ENCODE measurements at places on chromosomes 11 and 22.

GRCh38 chr11:3086114-3086513, 28.9 kb upstream of the CARS1 start:
- DNase-seq: no peak

DNA sequence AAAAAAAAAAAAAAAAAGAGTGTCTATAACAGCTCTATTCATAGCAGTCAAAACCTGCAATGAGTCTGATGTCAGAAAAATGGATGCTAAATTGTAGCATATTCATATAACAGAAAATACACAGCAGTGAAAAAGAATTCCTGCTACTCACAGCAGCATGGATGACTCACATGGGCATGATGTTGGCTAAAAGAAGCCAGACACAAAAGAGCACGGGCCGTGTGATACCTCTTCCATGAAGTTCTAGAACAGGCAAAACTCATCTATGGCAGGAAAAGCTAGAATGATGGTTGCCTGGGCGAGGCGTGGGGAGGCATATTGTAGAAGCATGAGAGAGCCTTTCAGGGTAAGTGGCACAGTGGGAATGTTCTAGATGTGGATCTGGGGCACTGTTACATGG, 18.9 kb downstream of the PLAAT3 start:
- no peak for DNase-seq

GRCh38 chr11:115065830-115066664, 387.7 kb downstream of the NXPE2 start:
- no peak for DNase-seq

DNA sequence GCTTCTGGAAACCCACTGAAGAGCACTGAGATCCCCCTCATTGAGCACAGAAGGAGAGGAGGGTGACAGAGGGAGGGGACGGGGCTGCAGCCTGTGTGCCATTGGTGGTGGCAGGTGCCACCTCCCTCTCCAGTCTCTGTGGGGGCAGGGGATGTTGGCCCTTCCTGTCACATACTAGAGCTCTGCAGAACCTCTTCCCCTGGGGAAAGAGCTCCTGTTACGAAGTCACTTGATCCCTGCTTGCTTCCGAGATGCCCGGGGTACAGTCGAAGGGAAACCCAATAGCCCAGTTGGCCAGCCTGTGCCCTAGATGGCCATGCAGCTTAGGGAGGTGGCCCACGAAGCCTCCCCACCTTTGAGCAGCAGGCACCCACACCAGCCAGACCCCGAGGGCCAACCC, 29.4 kb downstream of the DAGLA start:
- DNase-seq: no peak

DNA sequence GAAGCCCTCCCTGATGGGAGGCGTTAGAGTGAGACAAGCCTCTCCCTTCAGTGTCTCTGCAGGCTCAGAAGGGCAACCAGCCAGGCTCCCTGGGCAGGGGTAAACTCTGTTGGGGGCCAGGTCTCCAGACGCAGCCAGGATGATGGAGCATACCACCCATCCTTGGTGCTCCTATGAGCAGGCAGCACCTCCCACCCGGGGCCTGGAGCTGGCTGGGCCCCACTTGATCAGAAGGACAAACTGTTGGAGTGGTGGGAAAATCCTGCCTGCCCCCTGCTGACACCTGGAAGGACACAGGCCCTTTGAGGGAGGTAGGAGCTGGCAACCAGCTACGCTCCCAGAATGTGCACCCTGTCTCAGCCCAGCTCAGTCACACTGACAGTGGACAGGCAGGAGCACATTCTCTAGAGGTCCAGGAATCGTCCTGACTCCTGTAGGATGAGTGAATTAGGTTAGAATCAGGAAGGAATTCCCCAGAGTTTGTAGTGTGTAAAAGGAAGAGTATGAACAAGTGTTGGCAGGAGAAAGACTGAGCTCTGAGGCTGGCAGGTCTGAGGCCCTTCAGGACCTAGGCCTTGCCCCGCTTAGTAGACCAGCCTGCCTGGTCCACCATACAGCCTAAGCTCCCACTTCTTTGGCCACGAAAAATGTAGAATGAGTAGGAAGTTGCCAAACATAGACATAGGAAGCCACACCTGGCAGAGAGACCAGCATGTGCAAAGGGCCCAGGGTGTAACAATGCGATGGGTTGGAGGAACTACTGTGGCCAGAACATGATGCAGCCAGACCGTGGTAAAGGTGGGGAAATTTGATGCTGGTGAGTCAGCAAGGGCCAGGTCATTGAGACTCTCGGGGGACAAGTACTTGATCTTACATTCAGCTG, 19.1 kb downstream of the ARHGEF17 start:
- DNase-seq: no peak

DNA sequence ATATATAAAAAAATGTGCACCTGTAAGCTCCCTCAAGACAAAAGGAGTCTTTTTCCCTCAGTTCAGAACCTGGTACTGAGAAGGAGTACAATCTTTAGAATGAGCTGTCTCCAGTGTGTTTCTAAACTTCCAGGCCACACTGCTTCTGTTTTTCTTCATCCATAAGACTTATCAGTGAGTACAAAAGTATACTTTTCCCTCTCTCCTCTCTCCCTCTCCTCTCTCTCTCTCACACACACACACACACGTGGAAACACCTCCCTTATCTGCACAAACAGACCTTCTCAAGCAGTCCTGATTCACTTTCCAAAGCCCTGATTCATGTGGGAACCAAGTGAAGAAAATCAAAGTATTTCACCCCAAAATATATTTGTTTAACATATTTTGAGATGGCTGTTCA, 220.7 kb upstream of the UBASH3B start:
- DNase-seq: no peak

- no peak for DNase-seq
Observed at GRCh38 chr11:94974178-94974577, 669 bp downstream of the KDM4D start.

- DNase-seq: no peak
Observed at GRCh38 chr22:36773935-36774334, 2.0 kb downstream of the IFT27 start.

- no peak for DNase-seq
Observed at GRCh38 chr11:45225961-45226871, 59.9 kb downstream of the SYT13 start.

GRCh38 chr11:128061281-128061871, 526.0 kb downstream of the ETS1 start:
- no peak for DNase-seq

DNA sequence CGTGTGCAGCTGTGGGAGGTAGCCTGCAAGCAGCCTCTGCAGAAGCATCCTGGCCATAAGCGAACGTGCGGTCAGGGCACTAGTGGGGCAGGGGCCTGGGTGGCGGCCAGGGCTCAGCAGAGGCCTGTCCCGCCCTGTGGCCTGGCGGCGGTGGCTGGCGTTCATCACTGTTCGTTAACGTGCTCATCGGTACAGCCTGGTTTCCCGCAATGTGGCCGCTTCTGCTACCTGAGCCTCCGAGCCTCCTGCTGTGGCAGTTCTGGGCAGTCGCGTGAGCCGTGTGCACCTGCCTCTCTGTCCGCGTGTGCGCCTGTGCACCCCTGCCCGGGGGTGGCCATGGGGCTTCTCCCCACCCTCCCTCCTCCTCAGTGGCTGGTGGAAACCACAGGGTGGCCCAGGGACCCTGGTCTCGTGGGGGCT, 117.9 kb downstream of the KCNQ1OT1 start:
- DNase-seq: no peak

- DNase-seq: no peak
Observed at GRCh38 chr11:121032546-121032945, 8.6 kb downstream of the TBCEL start.

DNA sequence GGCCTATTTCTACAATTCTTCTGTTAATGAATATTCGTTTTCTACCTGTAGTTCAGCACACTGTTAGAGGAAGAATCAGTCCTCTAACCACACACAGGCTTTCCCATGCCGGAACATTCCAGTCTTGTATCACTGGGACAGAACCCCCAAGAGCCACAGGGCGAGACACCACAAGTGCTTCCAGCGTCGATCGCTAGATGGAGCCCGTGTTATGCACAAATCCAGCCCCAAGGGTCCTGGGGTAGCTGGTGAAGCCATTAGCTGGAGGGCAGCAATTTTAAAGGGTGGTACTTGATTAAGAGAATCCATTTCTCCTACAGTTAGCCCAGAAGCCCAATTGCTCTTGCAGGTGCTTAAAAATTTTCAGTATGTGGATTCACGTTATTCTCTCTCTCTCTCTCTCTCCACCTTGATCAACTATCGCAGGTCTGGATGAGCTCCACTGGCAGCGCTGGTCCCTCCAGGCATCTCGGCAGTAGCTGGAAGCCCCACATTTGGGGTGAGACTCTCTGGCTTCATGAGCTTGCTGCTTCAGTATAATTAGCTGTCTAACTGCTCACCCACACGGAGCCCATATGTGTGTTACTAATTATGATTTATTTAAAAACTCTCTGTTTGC, 148.2 kb upstream of the SNX19 start:
- no peak for DNase-seq
